Fibroblast of skin of back (primary cell): ENCODE measurements at places on chromosomes 12 and 14.

GRCh38 chr12:28543021-28543890, 353.0 kb downstream of the CCDC91 start:
- no peak for DNase-seq

DNA sequence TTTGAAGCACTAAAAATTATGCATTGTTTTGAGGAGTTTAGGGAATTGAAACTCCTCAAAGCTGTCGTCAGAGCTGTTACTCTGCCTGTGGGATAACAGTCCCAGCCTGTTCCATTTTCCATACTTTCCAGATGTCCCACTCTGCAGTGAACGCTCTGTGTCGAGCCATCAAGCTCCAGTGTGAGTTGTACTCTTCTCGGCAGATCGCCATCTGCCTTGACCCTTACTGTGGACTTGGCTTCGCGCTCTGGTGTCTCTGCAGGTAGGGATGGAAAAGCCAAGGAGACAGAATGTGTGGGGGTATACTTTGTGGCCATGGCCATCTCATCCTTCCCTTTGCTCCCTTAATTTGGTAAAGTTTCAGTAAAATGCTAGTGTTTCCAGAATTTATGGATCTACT, 35.5 kb upstream of the ATF1 start:
- no peak for DNase-seq

DNA sequence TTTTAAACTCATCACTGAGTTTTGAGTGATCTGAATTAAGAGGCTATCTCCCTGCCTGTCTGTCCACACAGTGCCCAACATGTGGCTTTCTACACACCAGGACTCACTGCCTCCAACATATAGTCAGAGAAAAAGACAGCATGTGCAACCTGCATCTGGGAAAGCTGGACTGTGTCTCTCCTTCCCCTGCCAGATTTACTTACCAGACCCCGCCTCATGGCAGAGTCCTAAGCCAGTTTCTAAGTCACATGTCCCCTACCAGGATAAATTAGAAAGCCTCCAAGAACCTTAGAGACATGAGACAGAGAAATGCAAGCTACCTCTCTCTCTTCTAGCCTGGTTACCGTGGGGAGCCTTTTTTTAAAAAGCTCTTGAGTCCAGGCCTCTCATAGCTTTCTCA, 2.7 kb upstream of the HDAC7 start:
- DNase-seq, result no peak

DNA sequence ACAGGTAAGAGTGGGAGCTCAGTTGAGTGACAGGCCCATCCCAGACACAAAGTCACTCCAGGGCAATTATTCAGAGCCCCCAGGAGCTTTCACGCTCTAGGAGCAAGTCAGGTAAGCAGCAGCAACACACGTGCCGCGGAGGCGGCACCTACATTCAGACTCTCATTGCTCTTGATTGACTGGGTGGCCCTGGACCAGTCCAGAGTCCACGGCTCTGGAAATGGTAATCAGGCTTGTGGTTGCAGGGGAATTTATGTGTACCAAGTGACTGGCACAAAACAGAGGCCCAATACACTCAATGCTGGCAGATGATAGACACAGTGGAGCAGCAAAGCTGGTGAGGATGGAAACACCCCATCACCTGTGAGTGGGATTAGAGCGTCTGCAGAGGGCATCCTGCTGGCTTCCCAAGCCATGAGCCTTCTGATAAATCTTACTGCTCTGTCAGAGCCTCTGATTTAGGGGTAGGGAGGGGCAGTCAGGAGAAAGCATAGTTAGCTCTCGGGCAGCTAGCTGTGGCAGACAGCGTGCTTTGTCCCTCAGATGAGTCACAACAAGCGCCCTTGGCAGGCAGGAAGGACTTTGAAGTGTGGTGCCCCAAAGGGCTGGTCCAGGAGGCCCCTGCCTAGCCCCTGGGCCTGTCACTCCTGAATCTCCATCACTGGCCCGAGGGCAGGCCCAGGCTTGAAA, 344.7 kb downstream of the CACNA1C start:
- no peak for DNase-seq

DNA sequence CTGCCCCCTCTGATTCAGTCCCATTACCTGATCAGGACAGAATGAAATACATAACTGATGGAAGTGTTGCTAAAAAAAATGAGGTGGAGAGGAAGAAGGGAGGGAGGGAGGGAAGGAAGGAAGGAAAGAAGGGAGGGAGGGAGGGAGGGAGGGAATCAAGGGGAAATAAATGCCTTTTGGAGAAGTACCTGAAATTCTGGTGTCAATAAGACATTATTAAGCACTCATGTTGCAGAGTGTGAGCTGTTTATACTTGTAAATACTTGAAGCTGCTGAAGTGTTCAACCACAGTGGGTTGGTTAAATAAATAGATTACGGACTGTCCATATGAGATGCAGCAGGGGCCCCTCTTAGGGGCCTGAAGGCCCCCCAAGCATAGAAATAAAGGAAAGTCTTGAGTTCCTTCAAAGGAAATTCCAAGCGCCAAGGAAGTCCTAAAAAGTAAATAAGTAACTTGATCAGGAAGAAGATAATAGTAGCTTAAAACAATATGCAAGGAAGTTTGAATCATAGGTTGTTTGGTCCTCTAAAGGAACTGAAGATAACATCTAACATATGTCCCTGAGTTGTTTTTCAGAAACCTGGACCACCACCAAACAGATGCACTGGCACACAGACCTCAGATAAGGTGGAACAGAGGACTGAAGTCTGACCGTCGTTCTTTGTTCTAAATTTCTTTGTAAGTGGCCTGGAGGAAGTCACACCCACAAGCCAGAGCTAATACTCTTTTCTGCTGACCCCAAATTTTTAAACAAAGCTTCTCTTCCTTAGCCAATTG, 110.8 kb downstream of the SEC23A start:
- no peak for DNase-seq

DNA sequence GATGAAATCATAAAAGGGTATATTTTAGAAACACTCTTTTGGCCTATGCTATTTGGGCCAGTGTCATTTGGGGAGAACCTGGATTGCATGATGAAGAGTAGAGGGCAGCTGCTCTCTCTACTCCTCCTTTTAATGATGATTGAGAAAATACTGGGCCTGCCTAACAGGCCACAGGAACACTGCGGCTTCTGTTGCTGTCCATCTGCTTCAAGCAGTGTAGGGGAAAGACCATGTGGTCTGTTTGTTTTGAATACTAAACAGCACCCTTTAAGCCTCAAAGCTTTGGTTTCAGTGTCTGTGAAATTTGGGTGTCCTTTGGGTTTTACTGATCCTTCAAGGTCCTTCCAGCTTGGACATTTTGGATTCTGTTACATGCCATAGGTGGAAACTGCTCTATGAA, 78.0 kb downstream of the TTC6 start:
- no peak for DNase-seq

- peak; percentile 42 for DNase-seq
Observed at GRCh38 chr12:120199595-120200306, 1.2 kb downstream of the RPLP0 start.

GRCh38 chr12:33370318-33370717, 69.3 kb downstream of the SYT10 start:
- no peak for DNase-seq

DNA sequence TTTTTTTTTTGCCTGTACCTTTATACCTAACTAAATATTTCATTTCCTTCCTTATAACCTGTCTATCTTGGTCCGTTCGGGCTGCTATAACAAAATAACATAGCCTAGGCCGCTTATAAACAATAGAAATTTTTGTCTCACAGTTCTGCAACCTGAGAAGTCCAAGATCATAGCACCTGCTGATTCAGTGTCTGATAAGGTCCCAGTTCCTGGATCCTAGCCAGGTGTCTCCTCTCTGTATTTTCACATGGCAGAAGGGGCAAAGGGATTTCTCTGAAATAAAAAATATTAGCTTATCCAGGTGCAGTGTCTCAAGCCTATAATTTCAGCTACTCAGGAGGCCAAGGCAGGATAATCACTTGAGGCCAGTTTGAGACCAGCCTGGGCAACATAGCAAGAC, 1046.6 kb upstream of the USP15 start:
- DNase-seq, result no peak

DNA sequence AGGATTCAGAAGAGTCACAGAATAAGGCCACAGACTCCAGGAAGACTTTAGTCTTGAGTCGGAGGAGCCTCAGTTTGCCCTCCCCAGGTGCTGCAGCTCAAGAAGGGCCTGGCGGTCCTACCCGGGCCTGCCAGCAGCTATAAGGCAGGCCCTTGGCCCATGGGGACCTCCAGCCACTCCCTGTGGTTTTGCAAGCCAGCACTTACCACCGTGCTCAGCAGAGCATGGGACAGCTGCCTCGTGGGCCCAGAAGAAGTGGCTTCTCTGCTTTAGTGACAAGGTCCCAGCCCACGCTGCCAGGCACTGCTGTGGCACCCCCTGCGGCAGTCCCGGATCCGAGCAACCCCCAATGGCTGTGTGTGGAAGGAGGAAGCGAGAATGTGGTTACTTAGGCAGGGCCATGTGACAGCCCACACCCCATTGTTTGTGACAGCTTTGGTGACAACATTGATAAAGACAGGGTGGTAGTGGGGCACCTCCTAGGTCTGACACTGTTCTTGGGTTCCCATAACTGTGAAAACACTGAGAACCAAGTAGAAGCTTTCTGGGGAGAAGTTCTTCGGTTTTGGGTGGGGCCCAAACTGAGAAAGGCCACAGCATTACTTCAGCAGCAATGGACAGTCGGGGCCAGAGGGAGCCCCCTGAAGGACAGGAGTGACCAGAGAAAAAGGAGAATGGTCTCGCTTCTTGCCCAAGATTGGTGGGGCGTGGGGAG, at the start of gene SELPLG:
Gene SELPLG (minus strand): TSS at position 361 of the 715 bp plus-strand sequence. CDS start 9,587 bp downstream, outside the sequence.
- no peak for DNase-seq

GRCh38 chr14:90556012-90556477, 159.2 kb downstream of the CALM1 start:
- DNase-seq, result no peak

- peak; percentile 53 for DNase-seq
Observed at GRCh38 chr12:114682785-114683708, 928 bp downstream of the TBX3 start.

DNA sequence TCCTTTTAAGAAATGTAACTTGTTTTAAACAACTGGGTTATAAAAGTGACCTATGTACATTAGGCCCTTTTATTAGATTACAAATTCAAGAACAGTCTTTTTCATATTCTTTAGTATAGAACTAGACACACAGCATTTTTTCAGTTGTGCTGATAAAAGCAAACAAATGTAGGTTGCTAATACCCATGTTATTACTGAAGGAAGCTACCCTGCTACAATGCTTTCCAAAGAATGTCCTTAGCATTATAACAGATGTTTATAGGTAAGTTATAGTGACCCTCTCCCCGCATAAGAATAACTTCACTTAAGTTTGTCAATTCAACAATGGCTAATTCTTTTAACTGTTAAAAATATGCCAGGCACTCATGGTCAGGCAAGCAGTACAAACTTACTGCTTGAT, 17.9 kb downstream of the RTRAF start:
- DNase-seq, result no peak

- DNase-seq, result no peak
Observed at GRCh38 chr12:26327975-26328644, 132.7 kb downstream of the SSPN start.

DNA sequence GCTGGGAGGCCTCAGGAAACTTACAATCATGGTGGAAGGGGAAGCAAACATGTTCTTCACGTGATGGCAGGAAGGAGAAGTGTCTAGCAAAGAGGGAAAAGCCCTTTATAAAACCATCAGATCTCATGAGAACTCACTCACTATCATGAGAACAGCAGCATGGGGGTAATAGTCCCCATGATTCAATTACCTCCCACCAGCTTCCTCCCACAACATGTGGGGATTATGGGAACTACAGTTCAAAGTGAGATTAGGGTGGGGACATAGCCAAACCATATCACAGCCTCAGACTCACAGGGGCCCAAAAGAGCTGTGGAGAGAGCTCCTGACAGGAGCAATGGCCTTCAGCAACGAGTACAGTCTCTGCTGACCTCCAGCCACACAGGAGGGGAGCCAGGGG, 151.4 kb downstream of the GXYLT1 start:
- no peak for DNase-seq

- no peak for DNase-seq
Observed at GRCh38 chr14:70137788-70138187, 51.0 kb downstream of the SLC8A3 start.

GRCh38 chr12:52010152-52010622, 3.4 kb downstream of the TAMALIN start:
- peak; percentile 81 for DNase-seq

GRCh38 chr14:22671622-22672021, 27.5 kb upstream of the OR6J1 start:
- peak; percentile 55 for DNase-seq

DNA sequence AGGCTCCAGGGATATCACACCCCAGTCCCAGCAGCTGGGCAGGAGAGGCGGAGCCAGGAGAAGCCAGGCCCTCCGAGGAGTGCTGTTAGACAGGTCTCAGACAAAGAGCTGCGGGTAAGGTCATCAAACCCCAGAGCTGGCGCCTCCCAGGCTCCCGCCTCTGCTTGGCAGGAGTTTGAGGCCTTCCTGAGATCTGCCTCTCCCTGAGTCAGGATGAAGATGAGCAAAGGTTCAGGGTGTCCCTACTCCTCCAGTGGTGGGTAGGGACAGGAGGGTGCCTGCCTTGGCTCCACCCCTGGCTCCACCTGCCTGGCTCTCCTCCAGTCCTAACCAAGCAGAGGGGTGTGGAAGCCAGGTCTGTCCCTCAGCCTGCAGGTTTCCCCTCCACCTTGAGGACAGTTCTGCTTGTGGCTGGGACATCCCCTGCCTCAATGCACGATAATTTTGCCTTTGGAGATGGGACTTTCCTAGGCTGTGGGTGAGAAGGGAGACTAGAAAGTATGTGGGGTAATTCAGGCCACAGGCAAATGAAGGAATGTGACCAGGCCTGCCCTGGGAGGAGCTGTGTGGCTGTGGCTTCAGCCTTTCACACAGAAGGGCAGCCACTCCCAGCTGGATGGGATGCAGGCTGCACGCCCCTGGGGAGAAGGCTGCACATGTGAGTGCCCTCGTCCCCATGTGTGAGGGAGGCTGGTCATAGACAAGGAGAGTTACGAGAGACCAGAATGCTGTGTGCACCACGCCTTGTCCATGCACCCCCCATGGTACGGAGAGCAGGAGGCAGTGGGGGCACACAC, 2.2 kb downstream of the PLEKHG6 start:
- peak; percentile 58 for DNase-seq

DNA sequence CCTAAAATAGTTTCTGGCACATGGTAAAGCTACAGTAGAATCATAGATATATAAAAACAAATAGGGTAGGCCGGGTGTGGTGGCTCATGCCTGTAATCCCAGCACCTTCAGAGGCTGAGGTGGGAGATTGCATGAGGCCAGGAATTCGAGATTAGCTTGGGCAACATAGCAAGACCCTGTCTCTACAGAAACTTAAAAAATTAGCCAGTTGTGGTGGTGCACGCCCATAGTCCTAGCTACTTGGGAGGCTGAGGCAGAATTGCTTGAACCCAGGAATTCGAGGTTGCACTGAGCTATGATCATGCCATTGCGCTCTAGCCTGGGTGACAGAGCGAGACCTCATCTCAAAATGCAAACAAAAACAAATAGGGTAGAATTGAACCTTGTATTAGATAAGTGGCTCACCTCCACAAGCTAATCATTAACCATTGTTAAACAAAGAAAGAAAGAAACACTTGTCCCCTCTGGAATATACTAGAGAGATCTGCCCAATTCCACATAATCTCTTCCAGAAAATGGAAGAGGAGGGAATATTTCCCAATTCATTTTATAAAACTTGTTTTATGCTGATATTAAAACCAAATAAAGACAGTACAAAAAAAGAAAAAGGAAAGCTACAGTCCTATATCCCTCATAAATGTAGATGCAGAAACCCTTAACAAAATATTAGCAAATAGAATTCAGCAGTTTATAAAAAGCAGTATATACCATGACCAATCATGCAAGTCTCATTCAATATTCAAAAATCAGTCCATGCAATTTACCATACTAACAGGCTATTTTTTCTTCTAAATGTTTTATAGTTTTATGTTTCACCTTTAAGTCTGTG, 22.7 kb upstream of the DHRS2 start:
- no peak for DNase-seq
